ENCODE measurements at places on chromosomes 12 and 14.

- DNase-seq, result no peak
Measured at GRCh38 chr12:78483767-78484315, 380.7 kb upstream of the SYT1 start.

DNA sequence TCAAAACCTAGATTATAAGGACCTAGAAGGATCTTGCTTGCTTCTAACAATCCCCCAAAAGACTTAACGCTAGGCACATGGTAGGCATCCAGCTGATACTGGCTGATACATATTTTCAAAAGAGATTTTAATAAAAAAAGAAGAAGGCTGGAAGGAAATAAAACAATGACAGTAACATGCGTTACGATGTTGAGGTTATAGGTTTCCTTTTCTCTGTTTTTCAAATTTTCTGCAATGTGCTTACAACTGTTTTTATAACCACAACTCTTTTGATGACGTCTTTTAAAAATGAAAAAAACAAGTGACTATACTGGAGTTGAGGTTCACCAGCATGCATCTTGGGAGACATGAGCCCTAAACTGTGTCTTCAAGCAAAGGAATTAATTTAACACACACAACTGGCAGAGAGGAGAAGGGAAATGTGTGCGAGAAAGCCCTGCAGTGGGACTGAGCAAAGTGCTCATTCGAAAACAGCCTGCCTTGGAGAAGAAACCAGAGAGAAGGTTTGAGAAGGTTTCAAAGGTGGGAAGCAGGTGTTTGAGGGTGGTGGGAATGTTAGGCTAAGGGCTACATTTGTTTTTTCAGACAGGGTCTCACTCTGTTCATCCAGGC lies 80.4 kb downstream of the DUSP16 start:
- no peak for DNase-seq

DNA sequence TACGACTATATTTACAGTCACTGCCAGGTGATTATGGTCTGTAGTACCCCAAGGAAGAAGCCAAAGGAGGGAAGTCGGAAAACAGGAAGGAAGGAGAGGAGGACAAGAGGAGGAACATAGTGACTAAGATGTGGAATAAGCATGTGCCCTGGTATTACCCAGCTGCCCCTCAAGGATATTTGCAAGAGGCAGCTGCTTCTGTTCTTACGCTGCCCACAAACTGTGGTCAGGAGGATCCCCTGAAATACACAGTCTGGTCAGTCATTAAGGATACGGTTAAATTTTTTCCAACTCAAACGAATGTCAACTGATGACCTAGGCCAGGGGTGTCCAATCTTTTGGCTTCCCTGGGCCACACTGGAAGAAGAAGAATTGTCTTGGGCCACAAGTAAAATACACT lies 126.5 kb downstream of the CMAS start:
- no peak for DNase-seq

- peak; percentile 49 for DNase-seq
Measured at GRCh38 chr14:85536833-85537190, 6.9 kb downstream of the FLRT2 start.

DNA sequence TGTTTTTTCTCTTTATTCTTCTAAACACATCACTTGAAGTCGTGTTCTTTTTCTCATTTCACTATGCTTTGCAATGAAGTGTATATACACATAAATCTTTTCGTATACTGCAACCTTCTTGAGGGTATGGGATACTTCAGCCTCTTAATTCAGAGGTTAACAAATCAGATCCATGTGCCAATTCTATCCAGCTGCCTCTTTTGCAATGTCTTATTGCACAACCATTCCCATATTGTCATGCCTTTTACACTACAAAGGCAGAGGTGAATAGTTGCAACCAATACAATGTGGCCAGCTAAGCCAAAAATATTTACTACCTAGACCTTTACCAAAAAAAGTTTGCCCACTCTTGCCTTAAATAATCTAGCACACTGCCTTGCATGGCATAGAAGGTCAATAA lies 224.5 kb upstream of the FOXG1 start:
- DNase-seq, result no peak

DNA sequence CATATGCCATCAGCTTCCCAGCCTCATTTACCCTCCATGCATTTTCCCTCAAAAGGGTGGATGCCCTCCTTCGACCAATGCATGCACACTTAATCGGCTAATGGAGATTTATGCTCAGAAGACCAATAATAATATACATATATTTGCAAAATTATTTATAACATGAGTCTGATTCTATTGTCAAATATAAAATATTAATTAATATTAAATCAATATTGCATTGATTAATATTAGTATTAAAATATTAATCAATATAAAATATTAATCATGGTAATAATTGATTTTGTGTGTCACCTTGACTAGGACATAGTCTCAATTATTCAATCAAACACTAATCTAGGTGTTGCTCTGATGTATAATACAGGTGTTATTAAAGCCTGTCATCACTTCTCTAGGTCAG lies 1282.5 kb downstream of the TMEM121 start:
- DNase-seq, result no peak
